ENCODE measurements at places on chromosomes 11 and 22.

DNA sequence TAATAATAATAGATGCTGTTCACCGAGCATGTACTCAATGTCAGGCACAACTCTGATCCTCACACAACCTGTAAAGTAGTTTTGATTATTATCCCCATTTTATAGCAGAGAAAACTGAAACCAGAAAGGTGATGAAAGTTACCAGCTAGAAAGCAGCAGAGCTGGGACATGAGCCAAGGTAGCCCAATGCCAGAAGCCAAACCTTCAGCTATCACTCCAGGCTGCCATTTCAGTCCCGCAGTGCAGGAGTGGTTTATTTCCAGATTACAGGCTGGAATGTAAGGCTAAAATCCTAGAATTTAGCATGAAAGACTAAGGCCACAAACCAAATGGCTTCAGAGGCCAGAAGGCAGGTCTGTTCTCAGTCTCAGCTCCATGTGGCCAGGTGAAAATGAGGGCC lies 108.8 kb downstream of the TENM4 start:
- no peak for DNase-seq

DNA sequence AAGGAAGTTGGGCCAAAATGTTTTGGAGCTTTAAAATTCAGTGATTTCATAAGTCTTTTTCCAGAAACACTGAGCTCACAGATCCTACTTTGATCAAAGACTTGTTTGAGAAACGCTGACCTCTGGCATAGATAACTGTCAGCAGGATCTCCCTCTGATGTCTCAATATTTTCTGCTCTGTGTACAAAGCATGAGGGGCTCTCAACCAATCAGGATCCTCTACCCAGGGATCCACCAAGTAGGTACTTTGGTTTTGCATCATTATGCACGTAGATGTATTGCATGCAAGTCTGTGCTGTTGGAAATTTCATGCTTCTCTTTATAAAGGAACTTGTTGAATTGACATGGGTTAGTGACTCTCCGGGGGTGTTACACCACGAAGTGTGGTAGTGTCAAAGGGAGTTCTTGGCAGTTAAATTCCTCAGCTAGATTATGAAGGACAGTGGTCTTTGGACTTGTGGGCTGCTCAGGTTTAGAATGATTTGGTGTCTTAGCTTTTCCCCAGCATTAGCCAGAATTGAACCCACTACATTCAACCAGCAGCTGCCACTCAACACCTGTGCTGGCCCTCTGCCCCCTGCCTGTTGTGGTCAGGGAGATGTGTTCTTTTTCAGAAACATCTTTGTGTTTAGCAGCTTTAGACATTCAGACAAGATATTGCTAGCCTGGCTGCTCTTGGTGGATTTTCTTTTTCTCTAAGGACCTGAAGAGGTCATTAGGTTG lies 1.7 kb upstream of the DIXDC1 start:
- DNase-seq, result no peak

DNA sequence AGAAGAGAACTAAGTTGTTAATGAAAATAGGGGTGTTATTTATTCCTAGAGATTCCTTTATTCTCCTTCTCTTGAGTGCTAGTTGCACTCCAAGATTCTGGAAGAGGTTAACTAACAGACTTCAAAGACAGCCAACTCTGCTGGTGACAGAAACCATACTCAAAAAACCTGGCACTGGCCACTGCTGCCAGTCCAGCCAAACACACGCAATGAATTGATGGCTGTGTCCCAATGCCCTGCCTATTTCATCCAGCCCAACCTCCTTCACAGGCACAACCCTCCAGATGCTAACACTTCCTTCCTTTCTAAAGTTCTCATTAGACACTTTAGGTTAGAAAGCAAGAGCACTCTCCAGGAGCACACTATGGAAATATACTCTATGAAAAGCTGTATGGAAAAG lies 150.8 kb upstream of the C11orf58 start:
- no peak for DNase-seq

GRCh38 chr11:79060081-79060953 lies 380.5 kb downstream of the TENM4 start:
- DNase-seq, result peak; percentile 49

DNA sequence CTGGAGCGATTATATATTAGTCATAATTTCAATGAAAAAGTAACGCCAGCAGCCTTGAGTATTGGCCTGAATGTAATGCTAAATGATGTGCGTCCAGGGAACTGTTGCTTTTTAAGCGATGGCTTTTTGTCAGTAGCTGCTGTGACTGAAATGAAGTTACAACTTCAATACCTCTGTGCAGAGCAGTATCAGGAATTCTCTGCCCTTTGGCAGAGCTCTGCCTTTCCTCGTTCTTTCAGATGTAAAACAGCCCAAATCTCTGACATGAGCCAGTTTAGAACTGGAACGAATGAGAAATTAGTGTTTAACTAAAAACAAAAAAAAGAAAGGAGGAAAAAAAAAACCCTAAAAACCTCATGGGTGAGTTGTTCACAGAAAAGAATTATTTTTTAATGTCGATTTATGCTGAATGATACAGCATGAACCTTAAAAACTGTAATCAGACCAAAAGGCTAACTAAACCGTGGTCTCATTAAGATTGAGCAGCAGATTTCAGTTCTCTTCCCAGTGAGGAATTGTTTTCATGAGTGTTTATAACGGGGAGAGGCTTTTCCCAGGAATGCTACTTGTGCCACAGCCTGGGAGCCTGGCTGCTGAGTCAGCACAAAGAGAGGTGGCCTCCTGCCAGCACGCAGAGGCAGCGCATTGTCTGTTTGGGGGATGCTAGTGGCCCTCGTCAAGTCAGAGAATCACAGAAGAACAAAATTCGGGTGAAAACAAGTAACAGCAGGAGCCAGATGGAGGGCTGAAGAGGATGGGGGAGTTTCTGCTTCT lies 146.2 kb upstream of the RASSF10 start:
- no peak for DNase-seq

- no peak for DNase-seq
Measured at GRCh38 chr11:125165111-125165842, 726 bp downstream of the PKNOX2 start.
